ENCODE measurements at places on chromosomes 16 and 17.
A peak's percentile ranks its signal among the peaks of the same experiment; 100 is the strongest.

DNA sequence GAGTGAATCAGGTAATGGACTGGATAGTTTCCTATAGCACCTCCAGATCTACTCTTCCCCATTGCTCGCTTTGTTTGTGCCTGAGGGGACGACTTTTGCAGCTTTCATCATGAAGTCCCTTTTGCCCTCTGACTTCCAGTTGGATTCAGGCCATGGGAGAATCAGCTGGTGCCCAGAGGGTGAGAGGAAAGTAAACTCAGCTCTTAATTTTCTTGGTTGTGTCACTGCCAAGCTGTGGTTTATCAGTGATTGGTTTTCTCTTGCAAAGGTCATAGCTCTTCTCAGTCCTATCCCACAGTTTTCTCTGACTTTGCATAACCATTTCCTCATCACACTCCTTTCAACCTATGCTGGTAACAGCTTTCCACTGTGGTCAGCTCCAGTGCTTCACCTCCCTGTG, 200.1 kb downstream of the KCNJ2 start:
- DNase-seq: no peak

DNA sequence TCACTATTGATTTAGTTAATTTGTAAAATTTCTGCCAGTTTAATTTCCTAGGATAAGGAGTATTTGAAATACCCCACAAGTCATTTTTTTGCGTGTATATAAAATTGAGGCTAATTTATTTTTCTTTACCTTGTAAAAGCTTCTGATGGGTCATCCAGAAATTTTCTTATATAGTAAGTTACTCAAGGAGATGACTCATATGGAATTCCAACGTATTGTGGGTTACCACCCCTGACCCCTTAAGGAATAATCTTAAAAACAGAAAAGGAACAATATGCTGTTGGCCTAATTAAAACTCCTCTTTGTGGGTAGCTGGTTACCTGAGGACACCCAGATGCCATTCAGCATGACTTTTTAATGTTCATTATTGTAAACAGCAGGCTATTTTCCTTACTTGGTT, 13.6 kb downstream of the HEATR6 start:
- no peak for DNase-seq

DNA sequence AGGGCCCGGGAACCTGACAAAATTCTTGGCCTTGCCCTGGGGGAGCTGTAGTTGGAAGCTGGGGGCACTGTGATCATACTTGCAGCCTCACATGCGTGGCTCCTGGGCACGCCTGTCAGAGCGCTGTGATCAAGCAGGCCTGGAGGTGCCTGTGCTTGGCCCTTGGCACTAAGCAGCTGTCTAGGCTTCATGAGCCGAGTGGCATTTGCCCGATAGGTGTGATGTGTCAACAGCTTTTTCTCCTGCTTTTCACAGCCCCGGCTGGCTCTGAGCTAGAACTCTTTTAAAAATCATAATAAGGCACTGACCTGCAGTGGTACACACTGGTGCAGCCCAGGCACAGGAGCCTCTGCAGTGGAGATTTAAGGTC, 113.8 kb downstream of the SOCS1 start:
- DNase-seq: no peak

- no peak for DNase-seq
Observed at GRCh38 chr16:20899071-20899470, 1.1 kb downstream of the DCUN1D3 start.

- DNase-seq: no peak
Observed at GRCh38 chr17:51813140-51813783, 345.3 kb downstream of the CA10 start.

GRCh38 chr16:23255000-23255399, 47.1 kb upstream of the SCNN1B start:
- DNase-seq: no peak

GRCh38 chr16:22898131-22898530, 84.2 kb downstream of the HS3ST2 start:
- no peak for DNase-seq

DNA sequence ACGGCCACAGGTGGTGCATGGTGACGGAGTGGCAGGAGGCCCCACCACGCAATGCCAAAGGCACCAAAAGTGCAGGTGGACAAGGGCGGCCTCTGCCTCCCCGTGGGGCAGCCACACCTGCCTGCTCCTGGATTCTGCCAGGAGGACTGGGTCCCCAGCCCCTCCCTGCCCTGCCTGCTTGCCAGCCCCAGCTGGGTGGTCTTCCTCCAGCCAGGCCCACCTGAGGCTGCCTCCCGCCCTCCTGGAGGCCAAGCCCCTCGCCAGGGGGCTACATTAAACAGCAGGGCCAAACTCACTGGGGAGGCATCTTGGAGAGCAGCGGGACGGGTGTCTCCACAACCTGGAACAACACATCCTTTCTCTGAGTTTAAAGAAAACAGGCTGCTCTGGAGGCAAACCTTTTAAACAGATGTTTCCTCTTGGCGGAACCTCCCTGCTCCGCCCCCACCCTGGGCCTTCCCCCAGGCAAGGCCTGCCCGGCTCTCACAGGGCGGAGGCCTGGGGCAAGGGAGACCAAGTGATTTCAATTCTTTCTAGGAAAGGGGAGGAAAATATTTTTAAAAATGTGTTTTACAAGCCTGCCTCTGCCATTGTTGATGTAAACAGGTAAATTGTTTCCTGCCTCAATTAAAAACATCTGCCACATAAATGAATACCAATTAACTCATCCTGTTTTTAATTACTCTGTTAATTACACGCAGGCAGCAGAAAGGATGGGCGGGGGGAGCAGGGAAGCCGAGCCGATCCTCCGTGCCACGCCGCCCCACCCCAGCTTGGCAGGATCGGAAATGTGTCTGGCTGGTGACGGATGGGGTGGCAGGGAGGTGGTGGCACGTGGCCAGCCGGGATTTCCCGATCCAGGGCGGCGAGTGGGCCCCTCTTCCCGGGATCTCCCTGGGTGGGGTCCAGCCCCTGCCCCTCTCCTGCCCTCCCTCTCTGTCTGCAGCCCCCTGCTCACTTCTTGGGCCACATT, 54.4 kb upstream of the PABPN1L start:
- peak; percentile 27 for DNase-seq

GRCh38 chr17:6981426-6981825, 14.4 kb upstream of the ALOX12 start:
- DNase-seq: no peak
